ENCODE measurements at places on chromosomes 7 and 10.

DNA sequence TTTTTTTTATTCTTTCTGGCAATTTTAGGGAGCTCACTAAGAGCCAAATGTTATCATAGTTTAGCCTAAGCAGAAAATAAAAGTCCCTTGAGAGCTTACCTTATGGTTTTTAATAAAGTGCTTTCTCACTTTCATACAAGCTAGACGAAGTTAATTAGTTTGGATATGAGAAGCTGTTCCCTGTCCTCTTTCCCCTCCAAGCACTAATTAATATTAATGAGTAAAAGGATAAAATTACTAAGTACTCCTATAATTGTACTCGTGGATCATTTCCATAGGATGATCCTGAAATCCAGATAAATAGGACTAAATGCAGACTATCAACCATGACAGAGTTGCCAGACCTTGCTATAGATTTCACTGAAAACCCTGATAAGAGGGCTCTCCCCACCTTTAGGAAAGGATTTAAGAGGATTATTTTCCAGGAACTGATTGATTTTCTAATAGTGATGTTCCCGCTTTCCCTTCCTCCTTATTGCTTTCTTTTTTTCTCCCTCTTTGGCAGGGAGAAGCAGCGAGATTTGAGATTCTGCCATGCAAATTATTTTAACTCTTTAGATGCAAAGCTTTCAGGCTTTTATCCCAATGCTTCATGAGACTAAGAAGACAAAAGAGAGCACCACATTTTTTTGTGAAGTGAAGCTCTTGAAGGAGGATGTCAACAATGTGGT is 58.3 kb upstream of the HECW1 start:
- no peak for DNase-seq

DNA sequence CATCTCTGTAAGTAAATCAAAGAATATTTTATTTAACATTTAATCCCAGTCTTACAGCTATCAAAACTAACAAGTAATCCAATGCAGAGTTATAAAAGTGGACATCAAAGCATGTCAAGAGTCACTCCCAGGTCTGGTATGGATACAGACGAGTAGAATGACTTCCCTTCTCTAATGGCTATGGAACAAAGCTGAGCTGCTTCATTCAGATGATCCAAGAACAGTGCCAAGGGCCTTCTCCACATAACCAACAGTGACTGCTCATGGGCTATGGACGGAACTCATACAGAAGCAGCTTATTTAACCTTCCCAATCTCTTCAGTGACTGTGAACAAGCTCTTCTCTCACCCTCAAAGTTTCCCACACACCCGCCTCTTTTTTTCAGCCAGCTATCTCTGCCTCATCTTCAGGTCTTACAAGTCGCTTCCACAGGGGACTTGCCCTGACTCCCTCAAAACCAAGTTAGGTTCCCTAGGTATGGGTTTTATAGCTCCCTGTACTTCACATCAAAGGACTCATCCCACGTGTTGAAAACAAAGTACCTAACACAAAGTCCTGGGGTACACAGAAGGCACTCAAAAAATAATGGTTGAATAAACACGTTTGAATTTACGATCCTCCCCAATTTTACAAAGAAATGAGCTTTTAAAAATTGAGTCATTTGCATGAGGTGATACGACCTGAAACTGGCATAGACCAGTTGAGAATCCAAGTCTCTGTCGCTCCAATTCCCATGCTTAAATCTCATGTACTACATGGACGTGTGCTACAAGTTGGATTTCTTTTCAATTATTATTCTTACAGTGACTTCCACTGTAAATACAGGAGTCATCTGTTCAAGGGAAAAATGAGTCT is 3.1 kb downstream of the USP6NL start:
- DNase-seq, result no peak

DNA sequence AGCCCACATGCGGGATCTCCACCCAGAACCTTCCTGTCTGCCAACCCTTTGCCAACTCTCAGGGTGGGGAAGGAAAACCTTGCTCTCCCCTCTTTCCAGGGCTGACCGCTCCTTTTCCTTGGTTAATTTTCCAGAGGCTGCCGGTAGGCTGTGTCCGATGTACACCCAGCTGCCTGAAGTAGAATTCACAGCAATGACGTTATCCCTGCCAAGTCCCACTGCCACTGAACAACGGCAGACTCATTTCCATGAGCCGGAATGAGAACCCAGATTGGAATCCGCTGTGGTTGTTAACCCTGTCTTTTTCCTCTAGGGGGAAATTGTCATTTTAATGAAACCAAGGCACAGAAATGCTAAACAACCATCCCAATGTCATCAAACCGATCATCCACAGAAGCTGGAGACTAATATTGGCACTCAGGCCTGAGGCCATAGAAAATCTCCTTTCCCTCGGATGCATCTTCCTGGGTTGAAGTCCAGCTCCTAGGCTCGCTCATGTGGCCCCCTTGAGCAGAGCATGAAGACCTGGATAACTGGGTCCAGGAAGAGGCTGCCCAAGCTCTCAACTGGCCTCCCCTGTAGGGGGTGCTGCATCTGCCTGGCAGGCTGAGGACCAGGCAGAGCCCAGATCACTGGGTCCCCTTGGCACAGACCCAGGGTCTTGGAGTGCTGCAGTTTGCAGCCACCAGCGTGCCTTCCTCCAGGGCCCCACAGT is 30.4 kb downstream of the KLRG2 start:
- no peak for DNase-seq

DNA sequence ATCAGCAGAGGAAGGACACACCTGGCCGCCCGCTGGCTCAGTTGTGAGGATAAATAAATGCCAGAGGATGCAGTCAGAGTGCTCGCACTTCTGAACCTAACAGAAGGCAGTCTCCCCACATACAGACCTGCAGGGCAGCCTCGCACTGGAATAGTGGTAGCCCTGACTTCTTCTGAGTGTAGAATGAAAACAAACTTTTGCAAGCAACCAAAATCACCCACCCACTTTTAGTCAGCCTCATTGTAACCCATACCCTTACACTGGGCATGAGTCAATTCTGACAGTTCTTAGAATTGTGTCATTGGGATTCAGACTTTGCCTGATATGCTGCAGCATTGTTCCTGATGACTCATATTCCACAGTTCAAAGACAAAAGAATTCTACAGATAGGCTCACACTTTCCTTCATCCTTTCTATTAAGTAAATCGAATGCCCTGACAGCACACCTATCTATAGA is 167.0 kb upstream of the CDK1 start:
- no peak for DNase-seq

GRCh38 chr7:77327932-77328628 is 88.1 kb downstream of the GSAP start:
- DNase-seq, result no peak

GRCh38 chr10:10208196-10208595 is 809.5 kb upstream of the CELF2 start:
- no peak for DNase-seq

- DNase-seq, result no peak
Measured at GRCh38 chr7:4621396-4621795, 60.7 kb upstream of the FOXK1 start.

GRCh38 chr10:16520900-16521299 is 779 bp downstream of the C1QL3 start:
- DNase-seq, result no peak

DNA sequence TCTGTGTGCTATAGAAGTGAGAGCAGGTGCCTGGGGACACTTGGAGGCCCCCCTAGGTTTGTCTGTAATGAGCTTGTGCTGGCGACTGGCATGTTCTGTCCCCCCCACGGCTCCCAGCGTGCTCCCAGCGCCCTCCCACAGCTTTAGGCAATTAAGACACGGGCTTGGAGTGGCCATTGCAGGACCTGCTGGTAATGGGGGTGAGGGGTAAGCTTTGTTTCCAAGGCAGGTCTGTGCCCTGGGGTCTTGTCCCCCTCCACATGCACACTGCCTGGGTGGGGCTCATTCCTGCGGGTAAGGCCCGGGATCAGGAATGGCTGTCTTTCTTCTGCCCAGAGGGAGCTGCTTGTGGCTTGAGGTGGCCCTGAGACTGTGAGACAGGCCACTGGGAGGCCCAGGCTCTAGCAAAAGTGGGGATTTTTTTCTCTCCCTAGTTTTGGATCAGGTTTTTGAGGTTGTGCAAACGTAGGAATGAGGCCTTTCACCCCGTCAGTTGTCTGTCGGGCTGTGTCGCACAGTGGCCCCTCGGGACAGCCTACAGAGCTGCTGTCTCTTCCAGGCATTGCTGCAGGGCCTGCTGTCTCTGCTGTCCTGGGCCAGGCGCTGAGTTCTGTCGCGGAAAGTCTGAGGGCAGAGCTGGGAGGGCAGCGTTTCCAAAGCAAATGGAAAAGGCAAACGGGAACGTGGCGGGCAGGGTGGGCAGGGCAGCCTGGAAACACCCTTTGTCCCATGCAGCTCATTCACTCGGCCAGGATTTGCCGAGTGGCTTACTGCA is 107.4 kb downstream of the LHPP start:
- no peak for DNase-seq

- no peak for DNase-seq
Measured at GRCh38 chr10:93458821-93459257, 23.3 kb downstream of the MYOF start.

DNA sequence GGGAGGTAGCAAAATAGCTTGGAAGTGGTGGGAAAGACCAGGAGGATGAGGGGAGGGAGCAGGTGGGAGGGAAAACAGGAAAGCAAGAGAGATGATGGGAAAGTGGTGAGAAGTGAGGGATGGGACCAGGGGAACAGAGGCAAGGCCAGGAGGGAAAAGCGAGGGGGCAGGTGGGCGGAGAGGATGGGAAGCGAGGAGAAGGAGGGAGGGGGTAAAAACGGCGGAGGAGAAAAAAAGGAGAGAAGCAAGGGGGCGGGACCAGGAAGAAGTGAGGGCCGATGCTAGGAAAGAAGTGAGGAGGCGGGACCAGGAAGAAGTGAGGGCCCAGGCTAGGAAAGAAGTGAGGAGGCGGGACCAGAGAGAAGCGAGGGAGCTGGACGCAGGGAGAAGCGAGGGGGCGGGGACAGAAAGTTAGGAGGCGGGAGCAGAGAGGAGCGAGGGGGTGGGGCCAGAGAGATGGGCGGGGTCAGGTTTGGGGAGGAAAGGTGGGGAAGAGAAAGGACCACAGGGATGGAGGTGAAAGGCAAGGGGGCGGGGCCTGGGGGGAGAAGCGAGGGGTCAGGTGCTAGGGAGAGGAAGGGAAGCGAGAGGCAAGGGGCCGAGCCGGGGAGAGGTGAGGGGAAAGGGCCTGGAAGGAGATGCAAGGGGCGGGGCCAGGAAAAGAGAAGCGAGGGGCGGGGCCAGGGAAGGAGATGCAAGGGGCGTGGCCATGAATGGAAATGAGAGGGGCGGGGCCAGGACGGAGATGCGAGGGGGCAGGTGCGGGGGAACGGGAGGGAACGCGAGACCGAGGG is 984 bp downstream of the SMURF1 start:
- peak; percentile 82 for DNase-seq

GRCh38 chr10:71429929-71430328 is 33.2 kb downstream of the CDH23 start:
- no peak for DNase-seq

DNA sequence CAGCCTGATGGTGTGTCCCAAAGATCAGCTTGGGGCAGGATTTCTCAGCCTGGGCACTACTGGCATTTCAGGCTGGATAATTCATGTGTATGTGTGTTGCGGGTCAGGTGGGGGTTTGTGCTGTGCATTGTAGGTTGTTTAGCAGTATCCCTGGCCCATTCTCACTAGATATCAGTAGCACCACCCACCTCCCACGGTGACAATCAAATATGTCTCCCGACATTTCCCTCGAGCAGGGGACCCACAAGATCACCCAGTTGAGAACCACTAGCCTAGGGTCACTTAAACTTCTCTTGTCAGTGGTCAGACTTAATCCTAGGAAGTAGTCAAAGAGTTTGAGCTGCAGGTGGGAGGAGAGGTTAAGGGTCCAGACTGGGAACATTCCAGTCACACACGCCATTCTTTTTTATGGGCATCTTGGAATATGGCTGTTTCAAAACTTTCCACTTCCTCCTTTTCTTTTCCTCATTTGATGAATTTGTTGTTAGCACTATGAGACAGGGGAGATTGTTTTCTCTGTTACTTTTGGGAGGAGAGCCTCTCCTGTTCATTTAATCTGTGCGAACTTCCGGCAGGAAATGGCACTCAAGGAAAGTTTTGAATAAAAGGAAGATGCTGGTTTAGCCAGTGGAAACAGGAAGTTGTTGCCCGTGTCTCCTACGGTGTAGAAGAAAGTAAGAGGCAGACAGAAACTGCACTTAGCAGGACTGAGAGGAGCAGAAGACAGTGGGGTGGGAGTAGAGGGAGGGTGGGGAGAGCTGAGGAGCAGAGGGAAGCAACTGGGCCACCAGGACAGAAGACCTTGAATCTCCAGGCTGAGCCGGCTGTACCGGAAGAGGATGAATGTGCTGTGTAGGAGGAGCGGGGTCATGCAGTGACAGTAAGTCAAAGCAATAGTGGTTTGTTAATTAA is 17.6 kb upstream of the EXOC6 start:
- no peak for DNase-seq

DNA sequence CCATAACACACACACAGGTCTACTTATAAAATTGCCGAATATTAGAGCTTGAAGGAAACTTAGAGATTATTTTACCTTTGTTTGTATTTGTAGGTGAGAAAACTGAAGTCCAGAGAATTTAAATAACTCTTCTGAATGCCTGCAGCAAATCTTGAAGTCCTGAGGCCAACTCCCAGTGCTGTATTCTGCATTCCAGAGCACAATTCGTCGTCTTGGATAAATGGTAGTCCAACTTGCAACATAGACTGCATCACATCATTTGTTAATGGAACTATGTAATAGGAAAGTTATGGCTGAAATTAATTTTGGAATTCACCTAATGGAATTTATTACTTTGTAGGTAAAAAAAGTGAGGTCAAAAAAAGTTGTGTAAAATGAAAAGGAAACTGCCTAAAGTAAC is 37.3 kb upstream of the SEMA3D start:
- DNase-seq, result no peak

DNA sequence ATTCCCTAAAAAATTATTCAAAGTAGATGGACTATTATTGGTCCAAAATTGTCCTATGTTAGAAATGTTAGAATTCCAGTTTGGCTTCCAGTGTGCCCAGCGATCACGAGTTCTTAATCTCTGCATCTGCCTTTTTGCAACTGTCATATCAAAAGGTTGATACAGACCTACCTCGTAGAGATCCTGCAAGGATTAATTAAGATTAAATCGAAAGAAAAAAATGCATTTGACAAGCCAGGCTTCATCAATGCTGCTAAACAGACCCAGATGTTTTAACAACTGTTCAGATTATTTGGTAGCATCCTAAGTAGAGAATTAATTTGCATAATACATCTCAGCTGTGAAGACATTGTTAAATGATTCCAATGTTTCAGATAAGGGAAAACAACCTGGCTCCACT is 336.5 kb downstream of the CRPPA start:
- no peak for DNase-seq

DNA sequence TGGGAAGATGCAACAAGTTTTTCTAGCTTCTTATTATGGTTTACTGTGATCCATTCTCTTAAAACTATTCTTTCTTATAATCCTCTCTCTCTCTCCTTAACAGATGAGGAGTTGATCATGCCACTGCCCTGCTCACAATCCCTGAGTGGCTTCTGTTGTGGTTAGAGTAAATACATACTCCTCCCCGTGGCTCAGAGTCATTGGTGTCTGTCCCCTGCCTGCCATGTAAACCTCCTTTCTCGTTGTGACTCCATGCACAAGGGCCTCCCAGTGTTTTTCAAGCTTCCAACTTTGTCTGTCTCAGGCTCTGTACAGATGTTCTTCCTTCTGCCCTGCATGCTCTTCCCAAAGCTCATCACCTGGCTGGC is 20.4 kb downstream of the CCNY start:
- no peak for DNase-seq

GRCh38 chr7:5423306-5423975 is at the start of gene TNRC18:
TNRC18 (minus strand) TSS chr7:5423834; CDS start chr7:5421246, 2,588 bp downstream.
- no peak for DNase-seq

GRCh38 chr7:108267615-108268014 is 137.5 kb upstream of the LAMB4 start:
- DNase-seq, result no peak
